ENCODE measurements at places on chromosomes 11 and 22.
A peak's percentile ranks its signal among the peaks of the same experiment; 100 is the strongest.

DNA sequence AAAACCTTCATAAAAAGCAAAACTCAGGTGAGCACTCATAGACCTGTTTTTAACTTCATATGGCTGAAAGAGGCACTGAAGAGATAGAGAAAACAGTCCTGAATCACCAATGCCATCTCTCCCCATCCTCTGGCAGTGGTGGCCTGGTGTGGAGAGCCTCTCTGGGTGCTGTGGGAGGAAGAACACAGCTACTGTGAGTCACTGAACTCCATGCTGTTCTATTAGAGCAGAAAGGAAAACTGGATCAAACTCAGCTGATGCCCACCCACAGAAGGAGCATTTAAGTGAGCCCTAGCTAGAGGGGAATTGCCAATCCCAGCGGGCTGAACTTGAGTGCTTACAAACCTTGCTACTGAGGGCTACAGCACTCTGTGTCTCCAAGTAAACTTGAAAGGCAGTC, 115.3 kb upstream of the SESN3 start:
- DNase-seq = no peak

DNA sequence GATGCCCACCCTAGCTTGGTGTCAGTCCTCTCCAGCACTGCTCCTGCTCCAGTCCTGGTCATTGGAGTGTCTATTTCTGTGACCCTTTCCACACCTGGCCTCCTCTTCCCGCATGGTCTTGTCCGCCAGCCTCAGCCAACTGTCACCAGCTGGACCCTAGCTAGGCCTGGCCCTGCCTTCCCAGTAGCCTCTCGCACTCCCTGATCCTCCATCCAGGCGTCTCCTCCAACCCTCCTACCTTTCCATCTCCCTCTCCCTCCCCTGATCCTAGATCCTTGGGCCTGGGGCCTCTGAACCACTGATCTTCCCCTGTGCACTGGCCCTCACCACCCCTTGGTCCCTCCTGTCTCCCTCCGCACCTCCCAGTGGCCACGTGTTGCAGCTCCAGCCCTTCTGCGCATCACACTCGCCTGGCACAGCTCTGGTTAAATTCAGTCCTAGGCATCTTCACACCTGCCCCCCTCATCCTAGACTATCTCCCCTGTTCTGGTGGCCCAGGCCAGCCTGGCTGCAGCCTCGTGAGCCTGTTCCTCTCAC, 9.9 kb downstream of the SYNGR1 start:
- no peak for DNase-seq

- DNase-seq = peak; percentile 82
Observed at GRCh38 chr22:25081409-25081824, 118.2 kb upstream of the CRYBB3 start.

DNA sequence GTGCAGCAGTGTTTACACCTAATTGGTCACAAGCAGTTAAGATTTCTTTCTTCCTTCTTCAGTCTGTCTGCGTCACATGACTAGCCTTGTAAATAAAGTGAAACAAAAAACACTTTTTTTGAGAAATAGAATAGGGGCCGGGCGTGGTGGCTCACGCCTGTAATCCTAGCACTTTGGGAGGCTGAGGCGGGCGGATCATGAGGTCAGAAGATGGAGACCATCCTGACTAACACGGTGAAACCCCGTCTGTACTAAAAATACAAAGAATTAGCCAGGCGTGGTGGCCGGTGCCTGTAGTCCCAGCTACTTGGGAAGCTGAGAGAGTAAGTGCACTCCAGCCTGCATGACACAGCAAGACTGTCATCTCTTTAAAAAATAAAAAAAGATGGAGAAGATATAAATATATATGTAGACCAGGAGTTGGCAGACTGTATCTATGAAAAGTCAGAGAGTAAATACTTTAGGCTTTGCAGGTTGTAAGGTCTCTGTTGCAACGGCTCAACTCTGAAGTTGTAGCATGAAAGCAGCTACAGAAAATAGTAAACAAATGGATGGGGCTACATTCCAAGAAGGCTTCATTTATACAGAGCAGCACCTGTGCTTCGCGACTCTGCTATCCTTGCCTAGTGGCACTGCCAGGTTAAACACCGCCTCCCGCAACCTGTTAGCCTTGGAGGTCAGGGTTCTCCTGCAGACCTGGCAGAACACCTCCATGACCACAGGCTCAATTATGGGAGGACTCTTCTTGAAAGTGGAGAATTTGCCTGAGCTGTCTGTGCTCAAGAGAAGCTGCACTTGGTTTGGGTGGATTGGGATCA, 55.9 kb downstream of the PPP6R2 start:
- no peak for DNase-seq

DNA sequence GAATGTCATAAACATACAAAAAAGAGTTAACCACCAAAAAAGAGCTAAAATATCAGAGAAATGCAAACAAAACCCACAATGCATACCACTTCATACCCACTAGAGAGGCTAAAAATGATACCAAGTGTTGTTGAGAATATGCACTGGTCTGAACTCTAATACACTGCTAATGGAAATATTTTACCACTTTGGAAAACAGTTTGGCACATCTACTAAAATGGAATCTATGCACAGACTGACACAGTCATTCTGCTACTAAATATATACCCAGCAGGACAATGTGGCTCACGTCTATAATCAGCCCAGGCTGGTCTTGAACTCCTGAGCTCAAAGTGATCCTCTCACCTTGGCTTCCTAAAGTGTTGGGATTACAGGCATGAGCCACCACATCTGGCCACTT, 18.0 kb downstream of the MAPK1 start:
- DNase-seq = no peak

- no peak for DNase-seq
Observed at GRCh38 chr11:57675176-57675941, 7.4 kb downstream of the ZDHHC5 start.

DNA sequence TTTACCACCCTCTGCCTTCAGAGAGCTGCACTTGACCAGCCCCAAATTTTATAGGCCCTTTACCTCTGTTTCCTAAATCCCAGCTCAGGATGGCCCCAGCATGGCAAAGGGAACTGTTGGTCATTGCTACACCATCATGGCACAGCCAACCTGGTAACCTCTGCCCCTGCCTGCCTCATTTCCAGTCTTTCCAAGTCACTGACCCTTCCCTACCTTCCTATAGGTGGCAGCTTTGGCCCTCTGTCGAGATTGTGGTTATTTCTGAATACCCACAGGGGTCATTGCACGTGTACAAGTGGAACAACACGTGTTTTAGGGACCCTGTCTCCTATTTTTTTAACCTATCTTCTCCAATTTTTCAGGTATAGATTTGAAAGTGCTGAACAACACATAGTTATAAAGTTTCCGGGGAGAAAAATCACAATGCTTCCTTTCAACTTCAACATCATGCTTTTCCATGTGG, 2.8 kb downstream of the GALNT18 start:
- no peak for DNase-seq

Measured in hematopoietic multipotent progenitor cell treated with erythropoietin and hydrocortisone succinate and interleukin-3 and kit ligand, for 6 days (in vitro differentiated cells).